ENCODE measurements at places on chromosomes 4 and X.

DNA sequence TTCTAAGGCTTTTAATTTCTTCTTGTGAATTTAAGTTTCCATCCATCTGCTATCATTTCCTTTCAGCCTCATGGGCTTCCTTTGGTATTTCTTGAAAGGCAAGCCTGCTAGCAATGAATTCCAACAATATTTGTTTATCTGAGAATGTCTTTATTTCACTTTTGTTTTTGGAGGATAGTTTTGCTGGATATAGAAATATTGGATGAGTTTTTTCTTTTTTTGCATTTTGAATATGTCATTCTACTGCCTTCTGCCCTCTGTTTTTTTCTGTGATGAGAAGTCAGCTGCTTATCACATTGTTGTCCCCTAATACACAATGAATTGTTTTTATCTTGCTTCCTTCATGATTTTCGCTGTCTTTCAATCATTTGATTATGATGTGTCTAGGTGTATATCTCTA, 13.2 kb upstream of the SORCS2 start:
- no peak for DNase-seq

- DNase-seq, result no peak
These were observed 8.8 kb downstream of the MANBA start for GRCh38 chr4:102751941-102752340.

- DNase-seq, result peak; percentile 65
These were observed 179.8 kb downstream of the SCFD2 start for GRCh38 chr4:53185869-53186585.

DNA sequence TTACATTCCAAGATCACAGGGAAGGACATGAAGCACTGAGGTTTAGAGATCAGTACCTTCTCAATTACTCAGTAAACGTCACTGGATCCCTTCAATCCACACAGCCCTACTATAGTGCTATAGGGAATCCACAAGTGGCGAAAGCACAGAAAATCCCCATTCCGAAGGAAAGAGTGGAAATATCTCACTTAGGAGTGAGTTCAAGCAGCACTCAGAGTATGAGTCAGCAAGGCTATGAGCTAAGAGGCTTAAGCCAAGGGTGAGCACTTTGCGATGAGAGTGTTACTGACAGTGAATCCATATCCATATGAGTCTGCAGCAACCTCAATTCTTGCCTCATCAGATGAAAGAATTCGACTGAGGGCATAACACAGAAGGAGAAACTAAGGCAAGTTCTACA, 165.1 kb downstream of the VSIG4 start:
- DNase-seq, result no peak

GRCh38 chr4:89273741-89274141, 33.9 kb downstream of the GPRIN3 start:
- DNase-seq, result no peak

GRCh38 chr4:184825141-184825895, 450 bp downstream of the ACSL1 start:
- no peak for DNase-seq

GRCh38 chr4:83617371-83618035, 81.6 kb downstream of the GPAT3 start:
- no peak for DNase-seq

DNA sequence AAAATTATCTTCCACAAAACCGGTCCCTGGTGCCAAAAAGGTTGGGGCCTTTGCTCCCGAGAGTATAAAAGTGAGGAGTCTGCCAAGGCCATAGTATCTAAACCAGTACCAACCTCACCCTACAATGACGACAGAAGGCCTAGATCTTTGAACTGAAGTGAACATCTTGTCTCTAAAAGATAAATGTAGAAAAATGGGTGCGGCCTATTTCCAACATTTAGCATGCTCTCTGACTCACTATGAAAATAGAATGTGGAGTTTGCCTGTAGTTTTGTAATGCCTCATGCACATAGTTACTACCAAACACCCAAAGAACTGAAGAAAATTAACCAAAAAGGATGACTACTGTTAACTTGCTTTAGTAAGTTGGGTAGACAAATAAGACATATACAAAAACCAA, 218.4 kb downstream of the SLITRK2 start:
- no peak for DNase-seq

DNA sequence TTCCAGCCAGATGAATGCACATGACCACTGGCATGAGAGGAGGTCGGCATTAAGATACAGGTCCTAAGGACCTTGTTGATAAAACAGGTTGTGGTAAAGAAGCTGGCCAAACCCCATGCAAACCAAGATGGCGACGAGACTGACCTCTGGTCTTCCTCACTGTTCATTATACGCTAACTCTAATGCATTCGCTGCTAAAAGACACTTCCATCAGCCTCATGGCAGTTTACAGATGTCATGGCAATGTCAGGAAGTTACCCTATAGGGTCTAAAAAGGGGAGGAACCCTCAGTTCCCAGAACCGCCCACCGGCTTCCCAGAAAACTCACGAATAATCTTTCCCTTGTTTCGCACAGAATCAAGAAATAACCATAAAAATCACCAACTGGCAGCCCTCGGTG, 182.4 kb downstream of the DHRSX start:
- no peak for DNase-seq

- no peak for DNase-seq
These were observed 462.0 kb downstream of the IL15 start for GRCh38 chr4:142098380-142098779.

GRCh38 chr4:139956507-139957017, 197.4 kb downstream of the MAML3 start:
- no peak for DNase-seq

DNA sequence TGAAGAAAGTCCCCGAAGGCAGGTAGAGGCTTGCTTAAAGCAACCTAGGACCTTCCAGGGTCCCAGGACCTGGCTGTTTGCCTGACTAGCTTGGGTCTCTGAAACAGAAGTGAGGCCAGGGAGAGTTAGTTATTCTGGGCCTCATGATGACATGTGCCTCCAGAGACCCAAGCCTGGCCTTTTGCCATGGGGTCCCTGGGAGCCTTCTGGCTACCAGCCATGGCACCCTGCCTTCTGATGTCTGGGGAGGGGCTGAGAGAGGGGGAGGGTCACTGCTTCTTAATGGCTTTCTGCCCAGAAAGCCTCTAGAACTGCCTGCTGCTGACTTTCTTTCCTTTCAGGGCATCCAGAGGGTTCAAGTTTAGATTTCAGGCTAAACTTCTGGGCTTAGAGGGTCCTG, 1.0 kb upstream of the STARD8 start:
- DNase-seq, result no peak

GRCh38 chrX:110228453-110228852, 89.4 kb downstream of the AMMECR1 start:
- DNase-seq, result no peak

GRCh38 chrX:33339219-33339618, 127.9 kb upstream of the DMD start:
- peak; percentile 12 for DNase-seq

- no peak for DNase-seq
These were observed 123.3 kb downstream of the MBNL3 start for GRCh38 chrX:132365490-132365889.

- peak; percentile 77 for DNase-seq
These were observed at the start of gene PDGFC for GRCh38 chr4:156971676-156972378. Gene PDGFC (minus strand): TSS chr4:156971799. CDS start chr4:156970903, 896 bp downstream.

DNA sequence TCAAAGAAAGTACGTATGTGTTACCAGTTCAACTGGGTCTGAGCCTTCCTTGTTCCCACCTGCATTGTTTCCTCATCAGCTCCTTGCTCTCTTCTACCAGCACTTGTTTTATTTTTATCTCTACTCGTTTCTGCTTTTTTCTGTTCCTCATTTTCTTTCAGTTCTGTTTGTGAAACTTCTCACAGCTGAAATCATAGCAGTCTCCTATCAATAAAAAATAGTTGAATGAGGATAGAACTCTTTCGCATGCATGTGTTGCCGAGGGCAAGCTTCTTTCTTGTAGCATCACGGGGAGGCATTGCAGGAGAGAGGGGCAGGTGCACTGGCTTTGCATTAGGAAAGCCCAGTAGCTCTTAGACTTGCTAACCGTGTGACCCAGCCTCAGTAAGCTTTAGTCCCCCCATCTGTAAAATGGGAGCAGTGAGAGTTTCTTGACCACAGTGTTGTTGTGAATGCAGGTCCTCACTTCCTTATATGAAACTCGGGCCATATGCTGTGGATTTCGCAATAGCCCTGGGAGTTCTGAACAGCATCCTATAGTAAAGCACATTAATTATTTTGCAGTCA, 24.7 kb downstream of the OFD1 start:
- no peak for DNase-seq

GRCh38 chr4:69878250-69878649, 18.3 kb upstream of the SULT1E1 start:
- peak; percentile 57 for DNase-seq

DNA sequence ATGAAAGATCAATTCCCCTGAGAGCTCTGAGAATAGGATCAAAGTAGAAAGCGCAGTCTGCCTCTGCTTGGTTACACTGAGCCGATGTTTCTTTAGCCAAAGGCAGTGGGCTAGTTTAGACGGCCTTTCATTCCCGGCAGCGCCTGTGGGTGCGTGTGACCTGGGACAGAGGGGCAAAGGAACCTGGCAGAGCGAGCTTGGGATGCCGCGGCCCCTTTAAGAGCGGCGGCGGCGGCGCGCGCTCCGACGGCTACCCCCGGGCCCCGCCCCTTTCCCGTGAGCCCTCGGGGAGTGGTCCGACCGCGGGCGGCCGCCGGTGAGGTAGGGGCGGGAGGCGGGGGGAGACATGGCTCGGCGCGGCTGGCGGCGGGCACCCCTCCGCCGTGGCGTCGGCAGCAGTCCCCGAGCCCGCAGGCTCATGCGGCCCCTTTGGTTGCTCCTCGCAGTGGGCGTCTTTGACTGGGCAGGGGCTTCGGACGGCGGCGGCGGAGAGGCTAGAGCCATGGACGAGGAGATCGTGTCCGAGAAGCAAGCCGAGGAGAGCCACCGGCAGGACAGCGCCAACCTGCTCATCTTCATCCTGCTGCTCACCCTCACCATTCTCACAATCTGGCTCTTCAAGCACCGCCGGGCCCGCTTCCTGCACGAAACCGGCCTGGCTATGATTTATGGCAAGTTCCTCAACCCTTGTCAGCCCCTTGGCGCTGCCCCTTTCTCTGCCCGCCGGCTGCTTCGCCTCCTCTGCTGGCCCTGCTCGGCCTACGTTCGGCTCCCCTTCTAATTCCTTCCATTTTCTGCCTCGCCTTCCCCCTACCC, at the start of gene SLC9A6:
Gene SLC9A6 (plus strand): TSS at position 279 of the 816 bp plus-strand sequence. CDS start 224 bp downstream, at position 503.
- peak; percentile 41 for DNase-seq

GRCh38 chrX:20971250-20971649, 403.0 kb upstream of the CNKSR2 start:
- DNase-seq, result no peak

- DNase-seq, result no peak
These were observed 414.4 kb downstream of the ARHGAP24 start for GRCh38 chr4:85889314-85889713.

DNA sequence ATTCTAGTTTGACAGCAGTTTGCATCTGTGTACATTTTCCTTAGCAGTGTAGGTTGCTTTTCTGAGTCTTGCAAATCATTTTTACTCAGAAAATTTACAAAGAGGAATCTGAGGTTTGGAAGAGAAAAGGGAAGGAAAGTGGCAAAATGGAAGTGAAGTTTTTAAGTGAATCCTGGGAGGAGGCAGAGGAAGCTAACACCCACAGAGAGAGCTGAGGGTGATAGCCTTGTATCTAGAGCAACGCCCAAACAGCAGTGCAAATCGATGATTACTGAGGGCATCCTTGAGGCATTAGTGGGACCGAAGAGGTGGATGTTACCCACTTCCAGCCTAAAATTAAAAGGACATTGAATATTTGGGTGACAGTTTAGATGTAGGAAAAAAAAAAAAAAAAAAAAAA, 31.8 kb downstream of the KLF3 start:
- no peak for DNase-seq

GRCh38 chrX:18971506-18971905, 12.4 kb downstream of the PHKA2 start:
- no peak for DNase-seq

GRCh38 chr4:20882500-20882899, 182.2 kb downstream of the PACRGL start:
- peak; percentile 1 for DNase-seq

- DNase-seq, result no peak
These were observed 71.3 kb upstream of the MED14 start for GRCh38 chrX:40806513-40807220.

- DNase-seq, result peak; percentile 81
These were observed 11.9 kb upstream of the UGDH start for GRCh38 chr4:39539089-39539611.

DNA sequence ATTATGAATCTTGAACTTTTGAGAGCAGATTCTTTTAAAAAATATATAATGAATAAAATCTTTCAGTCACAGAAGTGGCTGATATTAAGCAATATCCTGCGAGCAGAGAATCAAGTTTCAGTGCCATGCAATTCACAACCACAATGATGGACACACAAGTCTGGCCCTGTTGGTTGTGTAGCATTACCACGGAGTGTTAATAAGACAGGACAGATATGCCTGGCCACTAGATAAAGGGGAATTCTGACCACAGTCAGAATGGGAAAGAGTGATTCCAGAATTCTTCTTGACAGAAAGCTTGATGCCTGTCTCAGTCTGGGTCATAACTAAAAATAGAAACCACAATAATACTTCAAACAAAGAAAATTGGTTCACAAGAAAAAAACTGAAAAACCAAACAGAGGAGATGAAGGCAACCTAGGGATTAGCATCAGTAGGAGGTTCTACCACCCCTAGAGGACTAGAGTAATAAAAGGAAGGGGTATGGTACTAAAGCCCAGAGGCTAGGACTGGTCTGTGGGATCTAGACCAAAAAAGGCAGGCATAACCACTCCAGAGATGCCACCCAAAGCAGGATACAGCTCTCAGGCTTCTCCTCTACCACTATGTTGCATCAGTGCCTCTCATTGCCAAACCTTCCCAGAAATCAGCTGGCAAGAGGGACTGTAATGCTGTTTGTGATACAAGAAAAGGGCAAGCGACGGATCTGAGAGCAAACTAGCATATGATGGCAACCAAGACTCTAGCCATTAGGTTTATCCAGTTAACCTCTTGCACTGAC, 59.0 kb downstream of the RNF150 start:
- DNase-seq, result peak; percentile 15

DNA sequence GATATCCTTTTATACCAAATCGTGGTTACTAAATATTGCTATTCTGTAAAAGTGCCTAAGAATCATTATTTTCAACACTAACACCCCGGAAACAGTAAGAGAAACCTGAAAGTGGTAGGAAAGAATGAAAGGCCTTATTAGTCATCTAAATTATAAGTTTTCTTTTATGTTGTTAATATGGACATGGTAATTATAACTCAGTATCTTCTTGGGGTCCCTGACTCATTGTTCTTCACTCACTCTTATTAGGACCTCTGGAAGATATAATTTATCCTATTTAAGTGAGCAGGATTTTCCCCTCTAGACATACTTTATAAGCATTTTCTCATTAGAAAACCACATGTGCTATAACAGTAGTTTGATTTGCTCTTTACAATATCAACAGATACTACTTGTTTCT, 51.0 kb downstream of the SMARCA5 start:
- DNase-seq, result no peak

GRCh38 chrX:76433219-76433618, 5.7 kb downstream of the MAGEE1 start:
- no peak for DNase-seq

GRCh38 chr4:16865209-16865896, 33.1 kb downstream of the LDB2 start:
- DNase-seq, result no peak

GRCh38 chr4:154719087-154719486, 24.7 kb upstream of the LRAT start:
- DNase-seq, result peak; percentile 56

GRCh38 chr4:28010577-28011240, 1150.1 kb downstream of the STIM2 start:
- DNase-seq, result peak; percentile 21
